ENCODE measurements at places on chromosomes 7 and 10.

- DNase-seq = no peak
Measured at GRCh38 chr7:45682358-45682735, 108.2 kb downstream of the ADCY1 start.

GRCh38 chr7:143003393-143004051 is 23.4 kb downstream of the OR9A2 start:
- no peak for DNase-seq

DNA sequence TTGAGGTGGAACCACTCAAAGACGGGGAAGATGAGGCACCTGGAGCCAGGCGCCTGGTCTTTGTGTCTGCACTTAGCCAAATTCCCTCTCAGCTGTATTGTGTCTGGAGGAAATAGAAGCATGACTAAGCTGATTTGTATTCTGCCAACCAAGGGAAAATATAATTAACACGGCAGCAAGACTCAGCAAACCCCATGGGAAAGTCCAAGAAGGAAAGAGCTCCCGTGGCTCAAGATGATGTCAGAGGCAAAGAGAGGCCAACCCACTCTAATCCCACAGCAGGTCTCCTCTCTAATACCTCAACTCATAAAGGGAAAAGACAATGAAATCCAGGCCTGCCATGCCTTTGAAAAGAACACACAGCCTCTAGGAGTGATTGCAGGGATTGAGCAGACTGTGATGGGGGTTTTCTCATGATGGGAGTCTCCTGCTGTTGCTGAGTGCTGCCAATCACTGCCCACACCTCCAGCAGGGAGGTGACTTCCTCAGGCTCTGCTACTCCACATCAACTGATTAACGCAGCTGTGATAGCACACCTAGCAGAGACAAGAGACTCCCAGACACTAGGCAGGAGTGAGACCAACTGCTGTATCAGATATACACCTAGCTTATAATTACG is 255.5 kb upstream of the C7orf33 start:
- DNase-seq = no peak

- DNase-seq = no peak
Measured at GRCh38 chr10:76397181-76398042, 966.0 kb downstream of the LRMDA start.

DNA sequence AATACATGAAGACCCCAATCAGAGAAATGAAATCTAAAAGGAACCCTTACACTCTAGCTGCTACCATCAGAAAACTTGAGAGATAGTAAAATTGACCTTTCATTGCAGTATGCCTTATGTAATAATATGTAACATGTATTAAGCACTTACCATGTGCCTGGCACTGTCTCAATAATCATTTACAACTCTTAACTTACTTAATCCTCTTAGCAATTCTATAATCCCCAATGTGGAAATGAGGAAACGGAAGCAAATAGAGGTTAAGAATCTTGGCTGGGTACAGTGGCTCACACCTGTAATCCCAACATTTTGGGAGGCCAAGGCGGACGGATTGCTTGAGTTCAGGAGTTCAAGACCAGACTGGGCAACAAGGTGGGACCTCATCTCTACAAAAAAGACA is 29.8 kb upstream of the FHIP2A start:
- DNase-seq = no peak

- DNase-seq = no peak
Measured at GRCh38 chr10:35025916-35026315, 64.2 kb downstream of the CUL2 start.

DNA sequence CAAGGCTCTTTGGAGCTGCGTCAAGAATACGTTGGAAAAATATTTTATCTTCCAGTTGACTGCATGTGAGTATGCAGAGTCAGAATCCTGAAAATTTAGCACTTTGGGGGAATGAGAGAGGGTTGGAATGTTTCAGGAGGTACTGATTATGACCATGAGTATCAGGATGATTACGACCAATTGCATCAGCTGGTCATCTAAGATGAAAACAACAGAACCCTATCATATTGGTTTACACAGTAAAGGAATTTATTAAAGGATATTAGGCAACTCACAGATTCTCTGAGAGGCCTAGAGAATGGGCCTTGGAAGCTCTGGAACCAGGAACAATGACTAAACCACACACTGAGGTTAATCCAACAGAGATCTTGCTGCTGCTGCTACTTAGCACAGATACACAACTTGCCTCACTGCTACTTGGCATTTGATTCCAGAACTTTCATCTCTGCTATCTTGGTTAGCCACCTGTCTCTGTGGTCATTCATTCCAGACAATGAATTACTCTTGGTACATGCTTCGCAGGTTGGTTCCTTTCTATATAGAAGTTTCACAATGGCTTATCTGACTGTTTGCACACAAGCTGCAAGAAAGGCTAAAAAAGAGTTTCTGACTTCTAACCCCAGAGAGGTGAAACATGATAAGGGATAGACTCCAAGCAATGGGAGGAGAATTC is 68.0 kb upstream of the CTTNBP2 start:
- DNase-seq = no peak

GRCh38 chr7:1090686-1091643 is 3.1 kb downstream of the GPER1 start:
- no peak for DNase-seq

GRCh38 chr7:77696057-77696642 is at the start of gene RSBN1L:
RSBN1L (plus strand) TSS chr7:77696459; CDS start chr7:77696470, 11 bp downstream.
- DNase-seq = peak; percentile 94

DNA sequence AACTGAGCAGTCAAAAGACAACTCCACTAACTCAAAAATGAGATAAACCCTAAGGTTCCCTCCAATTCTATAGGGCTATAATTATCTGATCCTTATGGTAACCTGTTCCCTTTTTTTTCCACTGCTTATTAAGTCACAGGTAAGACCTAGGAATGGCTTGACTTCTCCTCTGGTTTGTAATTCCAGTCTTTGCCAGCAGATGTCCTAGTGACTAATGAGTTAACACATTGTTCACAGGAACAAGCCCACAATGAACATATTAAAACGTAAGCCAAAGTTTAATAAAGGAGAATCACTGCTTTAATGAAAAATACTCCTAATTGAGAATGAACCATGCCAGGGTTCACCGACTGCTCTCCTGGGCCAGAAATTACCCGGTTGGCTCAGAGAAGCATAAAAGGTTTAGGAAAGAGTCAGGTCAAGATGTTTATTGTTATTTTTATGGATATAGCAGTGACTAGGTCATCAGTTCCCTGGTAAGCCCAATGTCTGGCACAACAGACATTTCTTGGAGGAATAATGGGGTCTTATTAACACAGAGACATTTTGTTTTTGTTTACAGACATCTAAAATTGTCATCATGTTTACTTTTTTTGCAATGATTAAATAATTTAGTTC is 120.1 kb downstream of the ELAPOR2 start:
- no peak for DNase-seq

- no peak for DNase-seq
Measured at GRCh38 chr10:101896225-101896877, 52.8 kb upstream of the KCNIP2 start.

DNA sequence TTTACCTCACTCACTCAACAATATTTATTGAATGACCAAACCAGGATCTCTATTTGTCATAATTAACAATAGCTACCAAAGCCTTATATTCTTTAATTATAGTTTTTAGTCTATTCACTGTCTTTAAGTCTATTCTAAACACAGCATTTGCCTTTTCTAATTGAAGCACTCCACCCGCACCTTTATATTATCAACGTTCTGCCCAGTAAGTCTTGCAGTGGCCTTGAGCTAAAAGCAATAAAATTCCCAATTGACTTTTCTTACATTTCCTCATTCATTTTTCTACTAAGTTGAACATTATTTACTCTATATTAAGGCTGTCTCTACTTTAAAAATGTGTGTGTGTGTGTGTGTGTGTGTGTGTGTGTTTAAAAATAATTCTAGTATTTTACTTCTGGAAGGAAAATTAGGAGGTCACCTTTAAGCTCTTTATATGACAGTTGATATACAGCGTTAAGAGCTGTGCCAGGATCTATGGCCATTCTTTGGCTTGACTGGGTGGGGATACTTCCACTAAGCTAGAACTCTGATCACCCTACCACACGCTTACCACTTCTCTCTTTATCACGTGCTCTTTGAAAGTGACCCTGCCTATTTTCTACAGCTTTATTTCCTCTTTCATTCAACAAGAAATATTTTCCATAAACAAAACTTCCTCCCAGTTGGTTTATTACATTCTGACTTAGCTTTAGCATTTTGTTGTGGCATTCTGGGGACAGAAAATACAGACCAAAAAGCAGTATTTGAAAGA is 8.8 kb downstream of the PAPSS2 start:
- DNase-seq = no peak

- no peak for DNase-seq
Measured at GRCh38 chr10:115706026-115706425, 567.0 kb downstream of the GFRA1 start.

- DNase-seq = no peak
Measured at GRCh38 chr10:85008488-85009184, 680.2 kb downstream of the CCSER2 start.

DNA sequence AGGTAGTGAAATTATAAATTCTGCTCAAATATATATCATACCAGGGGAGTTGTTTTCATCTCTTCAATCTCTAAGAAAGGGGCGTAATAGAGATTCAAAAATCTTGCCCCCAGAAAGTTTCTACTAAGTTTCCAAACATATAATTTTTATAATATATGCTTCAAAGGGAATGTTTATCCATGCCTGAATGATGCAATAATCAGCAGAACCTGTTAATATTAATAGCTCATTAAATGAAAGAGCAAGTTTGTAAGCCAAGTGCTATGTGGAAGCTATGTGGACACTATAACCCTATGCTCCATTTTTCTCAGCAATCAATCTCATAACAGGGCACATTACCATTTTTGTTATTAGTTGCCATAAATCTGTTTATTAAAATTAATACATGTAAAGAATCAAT is 25.3 kb downstream of the VPS41 start:
- DNase-seq = no peak

DNA sequence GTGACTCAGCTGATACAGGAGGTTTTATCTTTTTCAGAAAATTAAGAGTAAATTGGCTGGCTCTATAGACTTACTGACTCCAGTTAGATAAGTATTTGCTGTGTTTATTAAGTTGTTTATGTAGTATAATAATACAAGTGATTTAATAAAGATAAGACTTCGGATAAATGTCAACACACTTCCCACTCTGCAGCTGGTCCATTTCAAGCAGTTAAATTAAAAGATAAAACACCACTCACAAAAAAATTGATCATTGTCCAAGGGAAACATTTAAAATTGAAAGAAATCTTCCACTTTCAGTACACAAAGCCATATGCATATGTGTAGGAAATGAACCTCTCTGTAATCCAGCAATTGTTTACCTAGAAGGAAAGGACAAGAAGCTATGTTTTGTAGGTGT is 106.1 kb upstream of the SP8 start:
- no peak for DNase-seq

GRCh38 chr10:114357515-114357996 is 46.7 kb downstream of the AFAP1L2 start:
- no peak for DNase-seq

- DNase-seq = no peak
Measured at GRCh38 chr10:12707461-12708185, 293.9 kb downstream of the CCDC3 start.

GRCh38 chr7:95874541-95875265 is 102.3 kb downstream of the DYNC1I1 start:
- no peak for DNase-seq

DNA sequence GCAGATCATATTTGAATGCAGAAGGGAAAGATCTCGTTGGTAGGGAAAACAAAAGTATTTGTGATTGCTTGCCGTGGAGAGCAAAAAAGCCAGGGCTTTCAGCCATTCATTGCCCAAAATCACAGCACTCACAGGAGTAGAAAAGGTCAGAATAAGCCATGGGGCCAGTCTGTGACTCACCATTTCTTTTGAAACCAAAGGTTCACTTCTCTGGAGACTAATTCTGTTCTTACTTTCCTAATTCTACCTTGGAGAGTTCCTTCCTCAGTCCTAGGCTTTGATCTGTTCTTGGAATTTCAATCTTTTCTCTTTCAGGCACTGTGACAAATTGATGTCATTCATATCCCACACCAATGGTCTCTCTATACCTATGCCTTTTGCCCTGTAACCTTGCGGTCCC is 54.1 kb upstream of the FAM180A start:
- no peak for DNase-seq

GRCh38 chr10:33441561-33441960 is 107.1 kb upstream of the NRP1 start:
- no peak for DNase-seq

DNA sequence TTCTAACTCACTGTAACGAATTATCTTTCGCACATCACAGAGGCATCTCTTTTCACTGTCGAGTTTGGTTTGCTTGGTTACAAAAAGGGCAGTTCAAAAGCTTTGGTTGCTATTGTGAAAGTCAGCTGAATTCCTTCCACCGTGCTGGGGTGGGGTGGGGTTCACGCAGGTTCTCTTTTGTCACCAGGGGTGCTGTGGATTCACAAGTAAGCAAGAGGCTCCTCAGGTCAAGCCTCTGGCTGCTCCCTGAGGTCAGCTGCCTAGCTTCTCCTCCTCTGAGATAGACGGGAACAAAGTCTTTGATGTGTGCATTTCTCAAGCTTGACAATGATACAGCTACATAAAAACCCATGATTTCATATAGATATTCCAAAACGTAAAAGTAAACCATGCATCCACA is 47.7 kb downstream of the EGFR start:
- no peak for DNase-seq

- no peak for DNase-seq
Measured at GRCh38 chr10:87864496-87865059, 1.2 kb downstream of the PTEN start.

DNA sequence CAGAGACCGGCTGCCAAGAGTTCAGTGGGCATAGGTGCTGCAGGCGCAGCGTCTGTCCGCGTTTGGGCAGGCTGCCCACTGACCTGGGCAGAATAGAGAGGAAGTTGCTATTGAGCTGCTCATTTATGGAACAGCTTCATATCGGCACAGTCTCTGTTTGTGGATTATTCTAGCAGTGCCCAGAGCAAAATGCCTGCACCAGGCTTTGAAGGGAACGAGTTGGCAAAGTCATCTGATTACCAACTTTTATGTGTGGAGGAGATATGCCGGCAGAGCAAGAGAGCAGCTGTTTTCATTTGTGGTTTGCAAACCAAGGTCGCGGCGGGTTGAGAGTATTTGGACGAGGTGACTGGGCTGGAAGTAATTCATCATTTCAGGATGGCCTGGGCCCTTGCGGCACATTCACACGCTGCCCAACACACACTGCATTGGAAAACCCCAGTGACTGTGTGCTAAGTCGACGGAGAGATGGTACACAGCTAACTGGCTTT is 228.5 kb downstream of the TCERG1L start:
- DNase-seq = no peak

- no peak for DNase-seq
Measured at GRCh38 chr10:114802177-114802576, 19.4 kb upstream of the FHIP2A start.

- DNase-seq = no peak
Measured at GRCh38 chr7:151271699-151272355, 23.3 kb upstream of the SMARCD3 start.

DNA sequence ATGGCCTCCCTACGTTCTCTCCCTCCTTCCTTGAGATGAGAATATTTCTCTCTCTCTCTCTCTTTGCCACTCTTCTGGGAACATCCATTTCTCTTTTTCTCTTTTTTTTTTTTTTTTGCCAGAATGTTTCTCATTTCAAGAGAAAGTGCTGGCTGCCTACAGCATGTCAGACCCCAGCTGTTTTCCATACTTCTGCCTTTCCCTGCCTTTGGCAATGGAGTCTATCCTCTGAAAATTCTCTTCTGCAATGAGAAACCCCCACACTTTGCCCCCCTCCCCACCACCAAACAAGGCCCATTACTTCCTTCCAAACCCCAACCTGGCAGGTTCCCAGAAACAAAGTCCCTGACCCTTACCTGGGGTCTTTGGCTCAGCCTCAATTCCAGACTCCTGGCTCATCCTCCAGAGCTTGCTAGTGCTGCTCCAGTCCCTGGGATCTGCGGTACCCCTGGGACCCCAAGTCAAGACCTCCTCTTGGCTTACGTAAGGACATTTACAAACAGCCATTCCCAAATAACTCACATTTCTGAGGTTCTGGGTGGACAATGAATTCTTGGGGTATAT is 17.4 kb upstream of the CCL26 start:
- DNase-seq = no peak
